Stimulated activated CD4-positive, alpha-beta T cell treated with anti-CD3 and anti-CD28 coated beads, Interleukin-12 subunit alpha, Interleukin-12 subunit beta, amount 100 ng/mL, for 4 hours (primary cell): ENCODE measurements at places on chromosomes 3 and 15.

DNA sequence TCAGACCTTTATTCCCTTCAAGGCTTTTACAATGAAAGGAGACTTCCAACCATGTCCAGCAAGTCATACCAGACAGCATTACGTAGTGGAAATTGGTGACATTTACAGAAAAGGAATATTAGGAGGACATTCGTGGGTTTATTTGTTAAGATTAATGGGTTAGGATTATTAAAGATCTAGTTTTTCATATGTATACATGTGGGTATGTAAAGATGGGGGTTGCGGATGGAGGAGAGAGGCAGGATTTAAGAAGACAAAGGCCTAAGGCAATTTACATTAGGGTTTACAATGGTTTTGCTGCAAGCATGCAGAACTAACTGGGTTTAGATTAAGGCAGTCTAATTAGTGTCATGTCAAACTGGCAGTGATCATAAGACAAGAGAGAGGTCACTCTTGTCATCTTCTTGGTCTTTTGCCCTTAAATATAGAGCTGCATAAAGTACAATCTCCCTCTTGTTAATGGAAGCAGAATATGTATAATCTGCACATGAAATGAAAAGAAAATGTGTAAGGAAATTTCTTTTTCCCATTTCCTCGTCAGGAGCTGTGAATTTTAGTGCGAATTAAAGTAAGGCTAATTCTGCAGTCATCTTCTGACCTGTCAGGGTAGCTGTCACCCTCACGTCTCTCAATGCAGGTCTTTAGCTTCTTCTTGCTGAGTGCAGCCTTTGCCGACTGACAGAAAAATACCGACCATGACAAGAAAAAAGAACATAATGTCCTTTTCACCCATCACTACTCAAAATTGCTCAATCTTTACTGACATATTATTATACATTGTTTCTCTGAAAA, 258.9 kb upstream of the MEIS2 start:
- no peak for DNase-seq

GRCh38 chr15:33801954-33802353, 166.3 kb upstream of the CHRM5 start:
- no peak for DNase-seq

GRCh38 chr3:128515-129172, 67.9 kb upstream of the CHL1 start:
- DNase-seq = no peak

GRCh38 chr3:170475092-170475685, 56.5 kb downstream of the CLDN11 start:
- no peak for DNase-seq

- no peak for DNase-seq
Measured at GRCh38 chr3:123323781-123324180, 122.0 kb downstream of the SEC22A start.

- DNase-seq = no peak
Measured at GRCh38 chr15:40285151-40285550, 2.3 kb upstream of the ANKRD63 start.

DNA sequence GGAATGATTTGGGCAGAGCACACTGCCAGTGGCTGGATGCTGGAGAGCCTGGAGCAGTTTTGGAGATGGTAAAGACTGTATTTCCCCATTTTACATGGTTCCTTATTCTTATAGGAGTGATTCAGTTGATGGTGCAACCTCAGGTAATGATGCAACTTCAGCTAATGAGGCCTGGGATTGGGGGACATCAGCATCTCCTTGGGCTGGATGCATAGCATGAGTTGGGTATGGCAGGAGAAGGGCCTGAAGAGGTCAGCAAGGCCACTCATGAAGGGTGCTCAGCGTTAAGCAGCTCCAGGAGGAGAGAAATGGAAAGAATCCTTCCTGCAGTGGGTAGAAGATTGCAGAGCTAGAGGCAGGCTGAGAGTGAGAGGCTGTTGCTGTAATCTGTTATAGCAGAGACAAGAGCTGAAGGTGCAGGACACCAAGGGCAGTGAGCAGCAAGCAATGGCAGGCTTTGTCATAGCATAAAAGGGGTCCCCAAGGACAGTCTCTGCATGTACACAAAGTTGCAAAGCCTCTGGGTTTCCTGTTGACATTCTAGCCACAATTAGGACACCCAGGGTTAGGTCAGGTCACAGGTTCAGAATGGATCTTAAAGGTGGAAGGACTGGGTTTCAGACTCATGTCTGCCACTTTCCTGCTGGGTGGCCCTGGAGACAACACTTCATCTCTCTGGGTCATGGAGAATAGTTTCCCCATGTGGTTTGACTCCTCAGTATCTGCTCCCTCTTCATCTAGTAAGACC, 29.5 kb upstream of the SNRK start:
- DNase-seq = no peak

DNA sequence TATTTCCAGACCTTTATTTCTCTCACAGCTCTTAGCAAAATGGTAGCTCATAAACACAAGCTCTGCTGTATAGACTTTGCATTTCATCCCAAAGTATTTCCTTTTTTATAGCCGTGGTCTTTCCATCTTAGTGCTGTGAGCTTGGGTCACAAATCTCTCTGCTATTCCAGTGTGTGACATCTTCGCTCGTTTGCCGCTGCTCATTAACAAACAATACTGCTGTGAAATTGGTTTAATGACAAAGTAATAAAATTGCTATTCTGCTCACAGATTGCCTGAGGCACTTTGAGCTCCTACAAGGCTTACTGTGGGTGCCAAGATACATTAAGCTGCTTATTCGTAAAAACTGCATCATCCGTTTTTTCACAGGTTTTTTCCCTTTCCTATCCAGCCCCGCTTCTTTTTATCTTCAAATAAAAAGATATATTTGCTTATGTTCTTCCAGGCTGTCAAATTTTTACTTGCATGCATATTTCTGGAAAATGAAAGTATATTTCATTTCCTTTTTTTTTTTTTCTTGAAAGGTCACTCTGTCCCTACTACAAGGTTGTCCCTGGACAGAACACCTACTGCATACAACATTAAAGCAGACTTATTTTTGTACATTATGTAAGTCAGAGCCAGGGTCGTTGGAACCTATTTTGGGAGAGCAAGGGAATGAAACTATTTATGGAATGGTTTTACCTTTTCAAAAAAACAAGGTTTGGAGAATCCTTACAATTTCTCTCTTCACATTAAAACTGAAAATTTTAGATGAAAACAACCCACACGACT, 174.5 kb downstream of the MEIS2 start:
- no peak for DNase-seq

- DNase-seq = no peak
Measured at GRCh38 chr3:169362301-169362700, 301.2 kb downstream of the MECOM start.

- no peak for DNase-seq
Measured at GRCh38 chr15:71448688-71449114, 333.4 kb downstream of the THSD4 start.

DNA sequence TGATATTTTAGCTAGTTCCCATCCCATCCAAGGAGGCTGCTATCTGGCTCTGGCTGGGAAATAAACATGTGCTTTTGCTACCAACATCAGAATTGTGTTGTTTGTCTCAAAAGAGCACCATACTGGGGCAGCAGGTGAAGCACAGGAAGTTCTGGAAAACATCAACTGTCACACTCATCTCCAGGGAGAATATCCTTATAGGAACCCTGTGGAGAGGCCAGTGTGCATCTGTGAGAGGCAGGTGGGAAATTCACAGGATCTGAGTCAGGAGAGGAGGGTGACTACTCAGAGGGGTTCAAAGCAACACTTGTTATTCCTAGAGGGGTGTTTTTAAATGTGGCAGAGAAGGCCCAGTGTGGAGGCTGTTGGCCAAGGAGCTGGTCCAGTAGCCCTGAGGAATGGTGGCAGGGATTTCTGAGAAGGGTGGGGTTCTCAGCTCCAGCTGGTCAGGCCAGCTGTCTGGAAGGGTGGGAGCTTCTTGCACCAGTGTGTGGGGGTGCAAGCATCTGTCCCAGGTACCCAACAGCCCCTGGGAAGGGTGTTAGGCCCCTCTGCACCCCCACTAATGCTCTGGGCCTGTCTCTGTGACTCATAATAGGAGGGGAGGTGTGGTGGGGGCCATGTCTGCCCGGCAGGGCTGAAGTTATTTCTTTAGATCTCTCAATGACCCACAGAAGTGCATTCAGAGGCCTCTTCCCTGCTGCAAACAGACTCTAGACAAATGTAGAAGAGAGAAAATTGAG, 28.7 kb downstream of the RPSA start:
- DNase-seq = no peak

DNA sequence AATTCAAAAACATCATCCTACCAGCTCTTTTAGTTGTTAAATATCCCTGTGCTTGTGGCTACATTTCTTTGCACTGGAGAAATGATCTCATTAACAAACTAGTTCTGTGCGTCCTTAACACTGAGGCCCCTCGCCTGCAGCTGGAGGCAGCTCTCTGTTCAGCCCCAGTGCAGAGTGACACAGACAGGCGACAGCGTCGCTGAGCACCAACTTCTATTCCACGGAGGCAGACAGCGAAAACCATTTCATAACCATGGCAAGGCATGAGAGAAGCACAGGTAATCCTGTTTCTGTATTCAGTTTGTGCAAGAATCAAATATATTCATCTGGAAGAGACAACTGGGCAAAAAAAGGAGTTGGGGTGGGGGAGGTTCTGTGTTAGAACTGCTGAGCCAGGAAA, 530.7 kb downstream of the ZIC1 start:
- no peak for DNase-seq

GRCh38 chr3:146626403-146627122, 21.4 kb upstream of the PLSCR5 start:
- DNase-seq = no peak

DNA sequence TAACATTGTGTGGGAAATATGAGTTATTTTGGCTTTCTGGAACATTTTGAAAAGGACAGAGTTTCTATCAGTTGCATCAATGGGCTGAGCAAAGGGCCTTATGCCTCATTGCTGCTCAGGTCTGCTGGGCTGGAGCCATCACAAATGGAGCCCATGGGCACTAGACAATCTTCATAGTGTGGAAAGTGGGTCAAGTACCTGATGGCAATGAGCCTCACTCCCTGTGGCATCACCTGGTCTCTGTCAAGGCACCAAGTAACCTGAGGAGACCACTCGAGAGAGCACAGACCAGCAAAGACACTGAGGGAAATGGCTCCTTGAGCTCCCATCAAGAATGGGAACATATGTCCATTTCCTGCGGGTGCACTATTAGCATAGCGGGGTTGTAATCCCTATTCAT, 96.7 kb upstream of the PPP2R3A start:
- DNase-seq = no peak

GRCh38 chr15:85899927-85900326, 105.2 kb upstream of the KLHL25 start:
- DNase-seq = no peak

DNA sequence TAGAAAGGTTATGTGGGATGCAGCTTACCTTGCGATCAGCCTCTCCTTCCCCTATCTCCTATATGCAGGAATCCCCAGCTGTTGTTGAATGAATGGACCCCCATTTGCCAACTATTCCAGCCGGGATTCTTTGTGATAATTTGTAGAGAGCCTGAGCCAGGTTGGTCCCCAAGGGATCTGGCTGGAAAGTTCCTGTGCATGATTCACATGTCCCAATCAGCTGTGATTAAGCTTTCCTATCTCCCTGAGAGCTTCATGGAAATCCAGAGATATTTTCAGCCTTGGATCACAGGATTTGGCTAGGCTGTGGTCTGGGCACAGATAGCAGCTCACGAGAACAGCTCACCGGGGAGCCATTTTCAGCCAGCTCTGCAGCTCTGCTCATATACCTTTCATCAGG, 76.7 kb downstream of the ARNT2 start:
- DNase-seq = no peak

GRCh38 chr15:76006136-76006778, 6.0 kb downstream of the NRG4 start:
- no peak for DNase-seq

DNA sequence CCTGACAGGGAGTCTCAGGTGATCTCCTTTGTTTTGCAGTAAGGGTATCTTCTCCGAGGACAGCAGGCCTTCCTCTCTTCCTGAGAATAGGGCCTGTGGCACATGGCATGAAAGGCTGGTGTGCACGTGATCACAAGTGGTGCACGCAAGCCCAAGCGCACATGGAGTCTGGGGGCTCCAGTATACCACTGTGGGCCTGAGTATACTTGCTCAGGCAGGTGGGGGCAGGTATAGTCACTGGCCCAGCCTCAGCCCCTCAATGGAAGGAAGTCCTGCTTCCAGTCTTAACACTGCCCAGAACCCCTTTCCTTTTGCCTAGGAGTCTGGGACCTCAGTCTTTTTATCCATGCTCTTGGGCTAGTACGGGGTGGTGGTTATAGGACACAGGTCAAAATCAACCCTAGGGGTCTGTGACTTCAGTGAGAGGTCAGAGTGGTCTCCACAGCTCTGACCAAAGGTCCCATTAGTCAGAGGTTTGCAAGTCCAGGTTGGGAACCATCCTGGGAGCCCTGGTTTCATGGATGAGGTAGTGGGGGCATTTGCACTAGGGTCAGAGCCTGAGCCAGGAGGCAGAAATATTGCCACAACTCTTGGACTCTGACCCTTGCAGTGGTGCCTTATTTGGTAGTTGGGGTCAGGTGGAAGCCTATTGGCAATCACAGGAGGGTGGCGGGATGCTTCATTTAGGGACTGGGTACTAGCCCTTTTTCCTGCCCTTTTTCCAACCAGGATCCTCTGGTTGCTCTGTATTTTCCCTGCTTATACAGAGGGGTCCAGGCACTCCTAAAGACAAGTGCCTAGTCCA, 823 bp upstream of the CCDC71 start:
- DNase-seq = no peak

- DNase-seq = no peak
Measured at GRCh38 chr3:158407844-158408517, 163.0 kb upstream of the MLF1 start.

DNA sequence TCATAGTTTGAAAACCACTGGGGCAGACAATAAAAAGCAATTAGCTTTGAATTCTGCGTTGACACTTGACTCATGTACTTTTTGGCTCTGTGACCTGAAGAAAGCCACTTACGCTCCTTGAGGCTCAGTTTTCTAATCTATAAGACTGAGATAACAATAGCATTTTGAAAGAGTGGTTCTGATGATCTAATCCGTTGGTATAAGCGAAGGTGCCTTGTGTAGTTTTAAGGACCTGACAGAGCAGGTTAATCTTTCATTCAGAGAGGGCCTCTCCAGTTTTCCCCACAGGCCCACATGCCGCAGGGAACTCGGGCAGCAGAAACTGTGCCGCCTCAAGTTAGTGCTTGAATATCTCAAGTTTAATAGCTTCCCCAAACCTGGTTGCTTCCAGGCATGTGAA, 306.0 kb upstream of the GBE1 start:
- DNase-seq = no peak
